ENCODE measurements at places on chromosomes 6 and 20.

DNA sequence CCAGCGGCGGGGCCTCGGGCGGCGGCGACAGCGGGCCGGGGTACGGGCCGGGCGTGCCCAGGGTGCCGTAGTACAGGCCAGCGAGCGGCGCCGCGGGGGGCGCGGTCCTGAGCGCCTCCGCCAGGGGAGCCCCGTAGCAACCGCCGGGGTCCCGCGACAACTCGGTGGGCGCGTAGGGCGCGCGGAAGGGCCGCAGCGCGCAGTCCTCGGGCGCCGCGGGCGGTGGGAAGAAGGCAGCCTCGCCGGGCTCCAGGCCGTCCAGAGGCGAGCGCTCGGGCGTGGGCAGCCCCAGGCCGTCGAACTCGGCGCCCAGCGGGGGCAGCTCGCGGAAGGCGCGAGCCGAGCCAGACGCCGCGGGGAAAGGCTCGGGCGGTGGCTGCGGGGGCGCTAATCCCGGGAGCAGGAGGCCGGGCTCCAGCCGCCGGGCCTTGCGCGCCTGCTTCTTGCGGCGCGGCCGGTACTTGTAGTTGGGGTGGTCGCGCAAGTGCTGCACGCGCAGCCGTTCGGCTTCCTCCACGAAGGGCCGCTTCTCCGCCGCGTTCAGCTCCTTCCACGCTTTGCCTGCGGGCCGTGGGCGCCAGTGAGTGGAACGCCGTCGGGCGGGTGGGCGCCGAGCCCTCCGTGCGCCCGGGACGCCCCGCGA lies 916 bp downstream of the SOX18 start:
- no peak for DNase-seq

GRCh38 chr20:32569380-32570305 lies 15.5 kb downstream of the NOL4L start:
- no peak for DNase-seq

DNA sequence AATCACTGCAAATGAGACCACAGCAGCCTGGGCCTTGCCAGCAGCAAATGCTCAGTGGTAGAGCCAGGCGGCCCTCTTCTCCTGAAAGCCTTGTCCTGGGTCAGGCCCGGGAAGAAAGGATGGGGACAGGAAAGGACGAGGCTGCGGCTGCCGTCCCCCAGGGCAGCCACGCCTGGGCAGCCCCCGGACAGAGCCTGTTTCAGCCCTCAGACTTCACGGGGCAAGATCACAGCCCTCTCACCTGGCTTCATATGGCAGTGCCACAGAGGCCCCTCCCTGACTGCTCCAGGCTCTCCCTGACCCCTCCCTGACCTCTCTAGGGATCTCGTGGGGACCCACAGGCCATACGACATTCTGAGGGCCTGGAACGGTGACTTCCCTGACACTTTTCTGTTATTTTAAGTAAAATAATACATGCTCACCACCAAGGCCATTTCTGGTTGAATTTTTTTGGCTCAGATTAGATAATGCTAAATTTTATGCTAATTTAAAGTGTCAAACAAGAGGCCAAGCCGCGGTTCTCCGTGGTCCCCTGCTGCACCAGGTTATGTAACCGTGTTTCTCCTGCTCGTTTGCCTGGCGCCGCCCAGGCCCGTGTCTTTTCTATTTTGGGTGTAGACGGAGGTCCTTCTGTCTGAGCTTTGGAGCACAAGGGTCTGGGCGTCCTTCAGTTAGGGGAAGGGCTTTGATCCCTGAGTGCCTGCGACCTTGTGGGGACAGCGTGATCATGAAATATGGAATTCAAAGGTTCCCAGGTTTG lies 59.9 kb upstream of the BHLHE23 start:
- no peak for DNase-seq

DNA sequence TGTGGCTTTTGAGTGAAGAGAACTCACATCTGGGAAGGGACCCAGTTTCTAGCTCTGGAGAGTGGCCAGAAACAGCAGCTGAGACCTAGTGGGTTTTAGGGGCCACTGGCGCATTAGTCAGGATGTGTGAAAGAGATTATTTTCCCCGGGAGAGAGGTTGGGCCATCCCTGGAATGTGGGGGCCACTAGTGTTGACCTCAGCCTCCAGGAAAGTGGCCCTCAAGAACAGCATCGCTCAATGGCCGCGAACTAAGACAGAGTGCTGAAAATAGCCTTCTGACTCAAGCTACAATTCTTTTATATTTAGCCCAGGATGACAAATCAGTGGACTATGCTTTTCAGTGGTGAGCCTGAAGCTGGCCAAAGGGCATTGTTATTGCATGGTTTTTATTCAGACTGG lies 210.4 kb upstream of the RNF24 start:
- DNase-seq, result peak; percentile 83

GRCh38 chr20:4108495-4109306 lies 93.3 kb upstream of the RNF24 start:
- peak; percentile 92 for DNase-seq

GRCh38 chr6:77341058-77341986 lies 122.0 kb downstream of the HTR1B start:
- DNase-seq, result no peak

DNA sequence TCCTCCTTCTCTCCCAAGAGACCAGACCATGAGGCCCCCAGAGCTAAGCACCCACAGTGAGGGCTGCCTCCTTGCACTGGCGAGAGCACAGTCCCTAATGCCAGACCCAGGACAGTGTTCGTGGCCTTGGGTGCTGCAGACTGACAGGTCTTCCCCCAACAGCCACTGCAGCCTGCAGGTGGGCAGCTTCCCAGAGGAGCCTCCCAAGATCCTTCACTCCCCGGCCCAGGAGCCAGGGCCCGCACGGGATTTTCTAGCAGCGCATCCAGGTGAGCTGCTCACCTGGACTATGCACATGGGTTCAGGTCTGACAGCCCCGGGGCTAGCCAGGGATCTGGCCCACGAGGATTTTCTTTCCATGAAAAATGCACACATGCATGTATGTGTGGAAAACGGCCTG lies 41.7 kb downstream of the SUMO4 start:
- no peak for DNase-seq

DNA sequence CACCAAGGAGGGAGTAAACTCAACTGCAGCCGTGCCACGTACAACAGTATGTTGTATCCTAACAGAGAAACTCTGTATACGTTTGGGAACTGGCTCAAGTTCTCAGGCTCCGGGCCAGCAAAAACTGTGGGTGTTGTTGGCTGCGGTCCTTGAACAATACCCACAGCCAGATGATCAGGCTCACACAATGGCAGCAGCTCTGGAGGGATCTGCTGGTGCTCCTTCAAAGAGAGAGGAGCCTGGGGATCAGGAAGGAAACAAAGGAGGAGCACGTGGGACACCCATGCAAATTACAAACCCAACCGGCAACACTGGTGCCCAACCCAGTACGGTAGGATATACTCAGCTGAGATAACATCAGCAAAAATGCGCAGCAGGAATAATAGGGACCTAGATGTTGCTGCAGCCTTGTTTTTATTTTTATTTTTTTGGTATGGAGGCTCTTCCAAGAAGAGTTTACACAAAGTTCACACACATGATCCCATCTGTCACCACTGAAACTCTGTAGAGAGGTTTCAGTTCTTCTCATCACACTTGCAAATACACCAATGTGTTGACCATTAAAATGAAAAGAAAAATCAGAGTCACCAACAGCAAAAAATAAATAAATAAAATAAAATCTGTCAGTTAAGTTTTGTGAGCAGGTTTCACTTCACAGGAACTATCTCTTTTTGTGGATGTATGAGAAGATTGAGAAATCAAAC lies 41.2 kb upstream of the PDE10A start:
- no peak for DNase-seq

DNA sequence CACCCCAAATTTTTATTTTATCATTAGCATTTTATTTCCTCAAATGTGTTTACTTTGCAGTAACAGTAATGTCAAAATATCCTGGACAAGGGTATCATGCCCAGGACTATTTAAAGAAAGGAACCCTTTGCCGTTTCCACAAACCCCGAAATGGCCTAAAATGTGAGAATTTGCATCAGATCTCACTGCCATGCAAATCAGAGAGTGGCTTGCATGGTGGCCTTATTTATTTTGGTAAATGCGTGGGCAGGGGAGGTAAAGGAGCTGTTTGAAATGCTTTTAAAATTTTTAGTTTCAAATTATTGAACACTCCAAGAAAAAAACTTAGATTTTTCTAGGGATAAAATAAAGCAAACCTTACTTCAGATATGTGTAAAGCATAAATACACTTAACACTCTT lies 43.8 kb downstream of the ADAT2 start:
- DNase-seq, result no peak

DNA sequence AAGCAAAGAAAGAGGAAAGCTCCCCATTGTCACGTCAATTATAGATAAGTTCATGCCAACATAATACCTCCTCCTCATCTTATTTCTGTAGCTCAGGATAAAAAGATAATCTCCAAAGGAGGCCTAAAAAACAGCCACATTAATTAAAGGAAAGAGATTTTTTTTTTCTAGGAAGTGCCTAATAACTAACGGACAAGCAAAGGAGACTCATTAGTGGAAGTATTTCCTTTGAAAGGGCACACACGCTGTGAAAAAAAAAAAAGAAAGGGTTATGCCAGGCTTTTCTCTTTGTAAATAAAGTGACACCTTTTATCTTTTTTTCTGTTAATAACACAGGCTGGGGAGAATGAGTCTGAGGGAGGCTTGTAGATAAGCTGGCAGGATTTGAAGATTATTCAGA lies 55.7 kb downstream of the PCSK2 start:
- no peak for DNase-seq

DNA sequence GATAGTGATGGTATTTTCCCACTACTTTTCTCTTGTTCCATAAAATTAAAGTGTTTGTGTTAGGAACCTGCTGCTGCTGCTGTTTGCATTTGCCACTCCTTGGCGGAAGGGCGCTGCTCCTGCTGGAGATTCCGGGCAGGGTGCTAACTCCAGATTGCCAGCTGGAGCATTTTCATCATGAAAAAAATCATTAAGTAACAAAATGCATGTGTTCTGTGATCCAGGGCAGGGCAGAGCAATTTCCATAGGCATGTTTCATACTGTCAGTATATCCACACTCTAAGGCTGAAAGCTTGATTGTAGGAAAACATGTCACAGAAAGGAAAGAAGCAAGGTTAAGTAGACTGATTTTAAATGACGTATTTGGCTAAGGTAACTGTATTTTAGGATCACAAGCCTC lies 24.0 kb downstream of the PBOV1 start:
- no peak for DNase-seq

DNA sequence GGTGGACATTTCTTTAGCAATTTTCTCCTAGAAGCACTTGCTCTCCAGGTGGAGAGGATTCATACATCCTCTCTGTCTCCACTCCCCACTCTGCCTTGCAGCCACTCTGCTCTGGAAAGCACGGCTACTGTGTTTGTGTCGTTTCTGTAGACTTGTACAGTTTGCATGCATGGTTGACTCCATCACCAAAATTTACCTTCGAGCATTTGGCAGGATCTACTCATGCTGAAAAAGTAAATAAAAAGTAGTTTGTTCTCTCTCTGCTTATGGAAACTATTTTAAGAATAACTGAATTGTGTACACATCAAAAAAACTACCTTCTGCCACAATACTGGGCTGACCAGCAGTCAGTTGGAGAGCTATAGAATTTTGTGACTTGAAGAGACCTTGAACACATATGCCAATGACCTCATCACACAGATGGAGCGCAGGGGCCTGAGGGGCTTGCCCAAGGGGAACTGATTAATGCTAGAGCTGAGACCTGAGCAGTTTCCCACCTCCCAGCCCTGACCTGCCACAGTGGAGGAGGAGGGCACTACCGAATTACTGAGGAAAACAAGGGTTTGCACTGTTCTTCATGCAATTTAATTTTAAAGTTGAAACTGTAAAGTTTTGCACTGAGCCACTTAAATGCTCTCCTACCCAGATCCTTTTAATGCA lies 33.7 kb upstream of the FOXQ1 start:
- DNase-seq, result no peak

GRCh38 chr6:105272786-105273185 lies 93.0 kb upstream of the POPDC3 start:
- peak; percentile 11 for DNase-seq

- DNase-seq, result peak; percentile 84
Measured at GRCh38 chr6:33297956-33298772, 578 bp downstream of the RGL2 start.

- peak; percentile 91 for DNase-seq
Measured at GRCh38 chr20:32031007-32031958, 20.8 kb upstream of the HCK start.

DNA sequence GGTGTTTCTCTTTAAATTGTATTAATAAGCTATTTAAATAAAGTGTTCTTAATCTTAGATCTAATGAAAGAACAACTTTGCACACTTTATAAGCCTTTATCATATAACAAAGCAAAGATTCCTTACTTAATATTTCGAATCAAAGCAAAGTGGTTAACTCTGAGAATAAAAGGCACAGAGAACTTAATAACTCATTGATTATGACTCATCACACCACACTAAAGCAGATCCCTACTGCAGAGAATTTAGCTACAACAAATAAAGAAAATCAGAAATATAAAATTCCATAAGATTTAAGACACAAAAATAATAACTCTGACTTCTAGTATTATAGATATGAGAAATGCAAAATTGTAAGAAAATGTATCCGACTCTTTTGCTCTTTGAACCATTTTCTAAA lies 135.6 kb upstream of the RUNX2 start:
- DNase-seq, result no peak

- no peak for DNase-seq
Measured at GRCh38 chr6:34644716-34645115, 51.9 kb downstream of the ILRUN start.

DNA sequence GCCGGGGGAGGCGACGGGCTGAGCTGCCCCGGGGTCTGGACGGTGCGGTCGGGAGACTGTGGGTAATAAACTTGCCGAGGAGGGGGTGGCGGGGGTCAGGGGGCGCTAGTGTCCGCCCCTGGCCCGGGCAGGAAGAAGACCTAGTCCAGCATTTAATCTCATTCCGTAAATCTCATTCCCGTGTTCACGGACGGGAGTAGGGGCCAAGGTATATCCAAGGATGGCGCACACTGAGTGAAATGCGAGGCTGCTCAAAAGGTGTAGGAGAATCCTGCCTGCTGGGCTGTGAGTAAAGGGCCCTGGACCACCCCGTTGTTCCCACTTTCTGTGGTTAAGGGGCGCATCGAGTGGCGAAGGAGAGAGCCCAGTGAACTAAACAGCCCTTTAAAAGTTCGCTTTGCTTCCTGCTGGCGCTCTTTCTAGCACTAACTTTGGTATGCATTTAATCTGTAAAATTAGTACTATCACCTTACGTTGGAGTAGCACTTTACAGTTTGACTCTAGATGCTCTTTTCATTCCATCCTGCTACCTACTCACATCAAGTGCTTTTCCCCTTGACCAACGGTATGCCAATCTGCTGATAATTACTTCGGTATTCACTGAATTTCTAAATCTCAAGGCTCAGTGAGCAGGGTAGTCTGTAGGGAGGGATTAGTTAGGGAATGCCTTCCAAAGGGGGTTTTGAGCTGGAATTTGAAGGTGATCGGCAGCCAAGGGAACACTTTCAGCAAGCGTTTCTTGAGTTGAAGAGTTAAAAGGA lies 730 bp downstream of the PARD6B start:
- DNase-seq, result no peak

GRCh38 chr20:44195605-44196004 lies 8.6 kb upstream of the JPH2 start:
- DNase-seq, result no peak

DNA sequence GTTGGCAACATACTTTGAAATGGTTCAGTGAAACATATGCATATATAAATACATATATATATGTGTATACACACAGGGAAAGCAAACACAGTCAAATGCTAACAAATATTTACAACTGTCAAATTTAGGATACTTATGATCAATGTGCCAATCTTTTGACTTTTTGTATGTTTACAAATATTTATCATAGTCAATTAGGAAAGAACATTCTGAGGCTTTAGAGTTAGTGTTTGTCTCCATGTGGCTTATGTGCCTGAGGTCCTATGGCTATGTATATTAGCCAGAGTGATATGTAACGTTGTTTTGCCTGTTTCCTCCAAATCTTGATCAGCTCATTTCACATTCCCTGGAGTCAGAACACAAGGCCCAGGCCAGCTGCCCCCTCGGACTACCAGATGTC lies 126.5 kb upstream of the MAN1A1 start:
- no peak for DNase-seq

All from adipocyte (in vitro differentiated cells).